ENCODE measurements at places on chromosomes 5 and 9.

GRCh38 chr9:38160613-38161215, 91.7 kb upstream of the SHB start:
- peak; percentile 53 for DNase-seq

GRCh38 chr5:179378441-179379271, 33.4 kb upstream of the ADAMTS2 start:
- DNase-seq: no peak

DNA sequence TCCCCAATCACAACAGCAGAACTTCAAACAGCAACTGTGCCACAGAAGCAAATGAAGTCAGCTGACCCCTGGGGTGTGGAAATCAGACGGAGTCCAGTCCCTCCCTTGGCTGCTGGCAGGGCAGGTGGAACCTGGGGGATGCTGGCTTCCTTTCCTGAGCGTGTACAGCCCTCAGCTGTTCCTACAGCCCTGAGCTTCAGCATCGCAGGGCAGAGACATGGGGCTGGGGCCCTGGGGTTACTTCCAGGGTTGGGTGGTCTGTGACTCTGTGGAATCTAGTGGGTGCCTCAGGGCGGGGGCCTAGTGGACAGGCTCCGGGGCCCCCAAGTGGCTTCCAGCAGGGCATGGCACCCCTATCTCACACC, 7.3 kb upstream of the RXRA start:
- no peak for DNase-seq

- no peak for DNase-seq
Observed at GRCh38 chr9:104944871-104945270, 16.9 kb upstream of the ABCA1 start.

DNA sequence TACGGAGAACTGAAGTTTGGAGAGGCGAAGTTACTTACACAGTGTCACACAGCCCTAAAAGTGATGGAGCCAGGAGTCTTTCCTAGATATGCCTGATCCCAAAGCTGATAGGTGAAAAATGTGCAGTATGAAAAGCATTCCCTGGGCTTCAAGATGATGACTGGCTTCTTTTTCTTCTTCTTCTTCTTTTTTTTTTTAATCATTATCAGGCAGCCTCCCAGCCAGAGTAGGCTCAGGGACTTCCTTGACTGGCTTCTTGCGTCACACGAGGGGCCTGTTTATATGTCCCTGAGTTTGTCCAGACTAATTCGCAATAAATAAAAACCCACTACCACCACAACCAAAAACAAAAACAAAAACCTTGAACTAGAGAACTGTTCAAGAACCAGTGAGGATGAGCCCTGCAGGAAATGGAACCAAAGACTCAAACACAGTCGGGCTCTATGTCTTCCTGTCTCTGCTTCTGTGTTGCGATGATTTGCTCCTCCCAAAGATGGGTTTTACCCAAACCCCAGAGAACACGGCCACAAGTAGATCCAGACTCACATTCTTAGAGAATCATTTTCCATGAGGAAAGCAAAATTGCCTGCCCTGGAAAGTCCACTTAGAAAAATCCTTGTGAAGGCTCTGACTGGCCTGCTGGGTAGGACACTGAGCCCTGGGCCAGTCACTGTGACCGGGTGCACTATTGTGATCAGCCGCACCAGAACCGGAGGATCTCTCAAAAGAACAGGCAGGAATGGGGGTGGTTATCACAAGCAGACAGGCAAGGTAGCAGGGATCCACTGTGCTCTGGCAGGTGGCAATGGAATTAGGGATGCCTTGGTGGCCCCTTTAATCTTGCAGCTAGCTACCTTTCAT, 38.0 kb upstream of the ADAM19 start:
- DNase-seq: no peak

DNA sequence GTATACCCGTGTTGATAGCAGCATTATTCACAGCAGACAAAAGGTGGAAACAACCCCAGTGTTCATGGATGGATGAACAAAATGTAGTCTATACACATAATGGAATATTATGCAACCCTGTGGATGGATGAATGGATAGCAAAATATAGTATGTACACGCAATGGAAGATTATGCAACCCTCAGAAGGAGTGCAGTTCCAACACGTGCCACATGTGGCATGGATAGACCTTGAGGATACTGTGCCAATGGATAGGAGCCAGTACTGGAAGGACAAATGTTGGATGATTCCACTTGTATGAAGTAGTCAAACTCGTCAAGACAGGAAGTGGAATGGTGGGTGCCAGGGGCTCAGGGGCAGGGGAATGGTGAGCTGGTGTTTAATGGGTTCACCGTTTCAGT, 44.9 kb downstream of the PLEKHG4B start:
- DNase-seq: peak; percentile 34

- DNase-seq: no peak
Observed at GRCh38 chr5:131371835-131372234, 108.0 kb downstream of the CDC42SE2 start.

GRCh38 chr9:113633782-113634595, 170.5 kb downstream of the RGS3 start:
- DNase-seq: no peak

DNA sequence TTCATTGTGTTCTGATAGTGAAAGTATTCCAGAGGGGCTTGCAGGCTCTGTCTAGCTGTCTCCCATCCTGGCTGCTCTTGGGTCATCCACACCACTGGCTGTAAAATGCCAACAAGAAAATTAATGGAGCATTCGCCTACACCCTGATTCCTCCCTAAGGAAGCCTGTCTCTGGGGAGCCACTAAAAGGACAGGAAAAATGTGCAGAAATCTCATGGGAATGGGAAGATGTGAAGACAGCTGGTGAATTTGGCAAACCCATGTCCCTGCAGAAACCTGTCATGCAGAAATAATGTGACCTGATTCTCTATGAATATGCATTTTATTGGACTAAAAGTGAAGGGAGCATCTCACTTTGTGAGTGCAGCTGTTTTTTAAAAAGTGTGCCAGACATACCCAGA, 265.6 kb downstream of the TUSC1 start:
- DNase-seq: no peak

- DNase-seq: no peak
Observed at GRCh38 chr5:135456238-135457099, 4.3 kb upstream of the TIFAB start.

- no peak for DNase-seq
Observed at GRCh38 chr5:8391911-8392310, 523.0 kb downstream of the MTRR start.

- no peak for DNase-seq
Observed at GRCh38 chr5:157540707-157541446, 34.7 kb downstream of the ADAM19 start.

GRCh38 chr5:67050125-67050524, 146.5 kb downstream of the CD180 start:
- DNase-seq: no peak

GRCh38 chr9:135704483-135704882, 2.5 kb downstream of the KCNT1 start:
- DNase-seq: no peak

- no peak for DNase-seq
Observed at GRCh38 chr9:109918339-109919163, 138.6 kb downstream of the PALM2AKAP2 start.

DNA sequence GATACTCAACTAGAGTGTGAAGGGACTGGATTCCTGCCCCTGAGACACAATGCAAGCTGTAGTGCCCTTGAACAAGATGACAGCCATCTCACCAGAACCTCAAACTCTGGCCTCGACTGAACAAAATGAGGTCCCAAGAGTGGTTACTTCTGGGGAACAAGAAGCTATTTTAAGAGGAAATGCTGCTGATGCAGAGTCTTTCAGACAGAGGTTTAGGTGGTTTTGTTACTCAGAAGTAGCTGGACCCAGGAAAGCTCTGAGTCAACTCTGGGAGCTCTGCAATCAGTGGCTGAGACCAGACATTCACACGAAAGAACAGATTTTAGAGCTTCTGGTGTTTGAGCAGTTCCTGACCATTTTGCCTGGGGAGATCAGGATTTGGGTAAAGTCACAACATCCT, 2.4 kb downstream of the ZNF483 start:
- DNase-seq: no peak

- DNase-seq: no peak
Observed at GRCh38 chr5:160450164-160450932, 28.7 kb downstream of the PTTG1 start.

DNA sequence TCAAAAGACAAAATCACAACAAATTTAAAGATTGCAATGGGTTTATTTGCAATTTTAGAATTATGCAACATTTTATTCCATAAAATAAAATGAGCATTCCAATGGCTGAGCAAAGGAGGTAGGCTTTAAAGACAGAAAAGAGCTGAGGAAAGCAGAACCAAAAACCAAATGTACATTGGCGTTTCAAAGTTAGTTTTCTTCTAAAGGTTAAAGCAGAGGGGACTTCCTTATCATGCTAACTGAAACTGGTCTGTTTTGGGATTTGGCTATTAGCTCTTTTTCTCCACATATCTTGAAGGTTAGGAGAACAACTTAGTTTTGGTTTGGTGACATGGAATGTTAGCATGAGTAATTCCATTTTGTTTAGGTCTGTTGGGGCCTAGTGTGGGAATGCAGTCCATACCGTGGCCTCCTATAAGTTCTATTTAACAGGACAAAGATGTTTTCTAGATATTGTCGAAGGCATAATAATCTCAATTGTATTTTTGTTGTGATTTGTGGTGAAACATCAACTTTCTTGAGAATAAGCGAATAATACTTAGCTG, 20.3 kb downstream of the DCP2 start:
- no peak for DNase-seq

DNA sequence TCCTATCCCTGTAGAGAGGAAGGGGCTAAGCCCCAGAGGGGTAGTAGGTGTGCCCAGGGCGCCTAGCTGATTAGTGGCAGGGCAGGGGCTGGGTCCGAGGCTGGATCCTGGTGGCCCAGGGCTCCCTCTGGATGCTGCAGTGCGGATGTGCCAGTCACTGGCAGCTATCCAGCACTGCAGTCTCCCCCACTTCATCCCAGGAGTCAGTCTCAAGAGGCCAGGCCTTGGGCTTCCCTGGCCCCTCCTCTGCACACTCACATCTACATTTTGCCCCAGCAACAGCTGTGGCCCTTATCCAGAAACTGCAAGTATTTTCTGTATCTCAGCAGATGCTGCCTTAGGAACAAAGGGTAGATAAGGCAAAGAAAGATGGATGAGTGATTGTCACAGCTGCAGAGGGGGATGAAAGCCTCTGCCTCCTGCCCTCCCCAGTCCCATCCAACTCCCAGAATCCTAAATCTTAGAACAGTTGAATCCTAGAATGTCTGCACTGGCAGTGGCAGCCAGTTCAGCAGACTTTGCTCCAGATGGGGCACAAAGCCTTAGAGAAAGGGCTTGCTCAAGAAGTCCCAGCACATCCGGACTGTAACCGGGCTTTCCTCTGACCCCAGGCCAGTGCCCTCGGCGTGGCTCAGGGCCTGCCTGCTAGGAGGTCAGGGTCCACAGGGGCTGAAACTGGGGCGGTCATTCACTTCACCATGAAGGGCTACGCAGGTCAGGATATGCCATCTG, 1.6 kb downstream of the ANXA6 start:
- peak; percentile 35 for DNase-seq

GRCh38 chr5:2261004-2261703, 378.4 kb upstream of the IRX4 start:
- no peak for DNase-seq

DNA sequence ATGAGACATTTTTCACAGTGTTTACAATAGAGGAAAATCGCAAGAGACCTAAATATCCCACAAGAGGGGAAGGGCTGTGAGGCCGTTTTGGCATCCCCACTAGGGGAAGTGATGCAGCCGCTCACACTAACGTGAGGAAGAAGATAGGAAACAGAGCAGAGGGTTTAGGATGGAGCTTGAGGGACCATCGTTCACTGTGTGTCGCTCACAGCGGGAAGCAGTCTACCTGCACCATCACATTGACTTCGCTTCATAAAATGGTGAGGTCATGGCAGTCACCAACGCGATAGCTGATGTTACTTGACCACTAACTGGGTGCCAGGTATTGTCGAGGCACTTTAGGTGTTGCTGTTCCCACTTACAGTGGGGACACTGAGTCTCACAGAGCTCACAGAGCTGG, 35.6 kb downstream of the PRRX2 start:
- DNase-seq: no peak

DNA sequence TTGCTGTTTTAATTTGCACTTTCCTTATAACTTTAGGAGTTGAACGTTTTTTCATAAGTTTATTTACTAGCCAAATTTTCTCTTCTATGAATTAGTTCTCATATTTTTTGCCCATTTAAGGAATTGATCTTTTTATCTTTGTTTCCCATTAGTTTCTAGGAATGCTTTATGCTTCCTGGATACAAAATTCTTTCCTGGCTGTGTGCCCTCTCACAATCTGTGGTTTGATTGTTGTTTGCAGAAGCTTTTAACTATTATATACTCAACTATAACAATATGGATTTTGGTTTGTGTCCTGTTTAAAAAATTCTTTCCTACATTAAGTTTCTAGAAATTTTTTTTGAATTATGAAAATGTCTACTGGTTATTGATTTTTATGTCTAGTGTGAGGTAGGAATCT, 206.3 kb downstream of the CSNK1G3 start:
- DNase-seq: no peak

DNA sequence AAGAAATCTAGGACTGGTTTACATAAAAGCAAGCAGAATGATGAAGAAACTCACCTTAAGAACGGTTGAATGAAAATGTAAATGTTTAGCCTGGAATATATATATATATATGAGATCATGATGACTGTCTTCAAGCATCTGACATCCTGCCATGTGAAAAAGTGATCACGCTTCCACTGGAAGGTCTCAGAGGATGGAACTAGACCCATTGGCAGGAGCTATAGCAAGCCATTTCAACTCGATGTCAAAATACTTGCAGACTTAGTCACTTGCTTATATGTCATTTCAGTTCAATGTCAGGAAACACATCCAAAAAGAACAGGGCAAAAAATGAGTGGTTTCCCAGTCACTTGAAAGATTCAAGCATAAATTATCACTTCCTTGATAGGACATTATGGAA, 22.2 kb upstream of the TMEM161B start:
- no peak for DNase-seq

- no peak for DNase-seq
Observed at GRCh38 chr9:136171801-136172411, 33.0 kb downstream of the LHX3 start.

GRCh38 chr9:107228496-107229039, 54.5 kb upstream of the RAD23B start:
- DNase-seq: no peak

GRCh38 chr9:22055090-22055489, 46.0 kb upstream of the CDKN2B start:
- DNase-seq: no peak
